ENCODE measurements at places on chromosomes 7 and 10.

DNA sequence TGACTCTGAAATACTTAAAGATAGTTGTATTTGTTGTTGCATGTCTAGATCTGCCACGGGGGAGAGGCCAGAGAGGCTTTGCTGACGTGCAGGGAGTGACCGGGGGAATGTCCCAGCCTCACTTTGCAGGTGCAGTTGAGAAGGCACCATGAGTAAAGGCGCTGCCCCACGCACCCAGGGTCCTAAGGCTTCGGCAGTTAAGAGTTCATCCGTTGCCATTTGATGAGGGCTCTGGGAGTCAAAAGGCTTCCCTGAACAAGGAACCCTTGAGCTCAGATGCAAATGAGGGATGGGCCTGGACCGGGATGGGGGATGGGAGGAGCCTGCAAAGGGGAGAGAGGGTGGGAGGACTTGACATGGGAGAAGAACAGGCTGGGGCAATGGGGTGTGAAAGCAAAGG, 20.4 kb downstream of the PPP2R2D start:
- peak; percentile 66 for DNase-seq

DNA sequence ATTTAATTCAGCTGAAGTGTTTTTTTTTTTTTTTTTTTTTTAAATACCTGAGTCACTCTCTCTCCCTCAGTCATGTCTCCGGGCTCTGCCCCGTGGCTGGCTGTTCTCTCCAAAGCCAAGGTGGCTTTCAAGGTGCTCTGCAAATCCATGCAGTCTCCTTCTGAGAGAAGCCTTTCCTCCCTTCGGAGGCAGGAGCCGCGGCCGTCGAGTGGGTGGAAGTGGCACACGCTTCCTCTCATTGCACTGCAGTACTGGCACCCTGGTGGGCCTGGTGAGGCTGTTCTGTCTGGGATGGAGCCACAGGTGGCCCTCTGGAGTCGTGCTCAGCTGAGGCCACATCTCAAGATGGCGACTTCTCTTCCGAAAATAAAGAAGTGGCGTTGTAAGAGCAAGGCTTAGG, 221.8 kb downstream of the GLRX3 start:
- DNase-seq = no peak

- no peak for DNase-seq
Measured at GRCh38 chr7:88465600-88465999, 158.9 kb upstream of the STEAP4 start.

DNA sequence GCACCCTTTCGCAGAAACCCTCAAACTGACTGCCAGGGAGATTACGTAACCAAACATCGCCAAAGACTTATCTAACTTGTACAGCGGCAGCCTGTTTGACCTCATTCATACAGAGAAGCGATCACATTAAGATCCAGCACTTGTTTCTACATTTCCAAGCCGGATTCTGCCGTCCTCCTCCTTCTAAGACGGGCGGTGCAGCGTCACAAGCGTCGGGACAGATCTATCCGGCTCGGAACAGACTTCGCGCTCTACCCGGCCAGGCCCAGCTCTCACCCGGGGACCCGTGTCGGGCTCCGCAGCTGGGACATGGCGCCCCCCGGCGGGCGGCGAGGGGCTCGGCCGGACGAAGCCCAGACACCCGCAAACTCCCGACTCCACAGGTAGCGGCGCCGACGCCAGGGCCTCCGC, 373 bp downstream of the H2AZ2 start:
- DNase-seq = peak; percentile 88

GRCh38 chr7:108308903-108309302, 147.3 kb downstream of the NRCAM start:
- no peak for DNase-seq

DNA sequence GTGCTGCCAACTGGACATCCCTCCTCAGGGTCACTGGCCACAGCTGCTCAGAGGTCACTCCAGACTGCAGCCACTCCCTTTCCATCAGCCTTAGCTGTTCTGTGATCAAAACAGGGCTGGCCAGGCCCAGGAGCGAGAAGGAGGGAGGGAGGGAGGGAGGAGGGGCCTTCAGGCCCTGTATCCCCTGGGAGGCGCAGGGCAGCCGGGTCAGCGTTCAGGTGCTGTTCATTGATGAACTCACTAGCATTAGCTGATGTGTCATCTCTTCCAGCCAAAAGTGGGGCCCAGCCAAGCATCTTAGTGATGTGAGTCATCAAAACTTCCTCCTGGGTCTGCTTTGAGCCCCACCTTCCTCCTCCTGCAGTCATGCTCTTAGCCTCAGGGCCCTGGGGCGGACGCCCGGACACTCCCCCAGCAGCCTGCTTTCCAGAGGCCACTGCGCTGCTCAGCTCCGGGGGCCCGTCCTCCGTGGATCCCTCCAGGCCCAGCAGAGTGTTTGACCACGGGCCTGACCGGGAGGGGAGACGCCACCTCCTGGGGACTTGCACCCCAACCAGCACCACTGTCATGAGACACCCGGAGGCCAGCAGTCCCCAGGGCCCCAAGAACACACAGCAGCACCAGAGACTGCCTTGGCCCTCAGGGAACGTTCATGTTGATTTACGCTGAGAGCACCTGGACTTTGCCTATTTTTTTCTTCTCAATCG, 149.2 kb downstream of the PRKAG2 start:
- DNase-seq = no peak

DNA sequence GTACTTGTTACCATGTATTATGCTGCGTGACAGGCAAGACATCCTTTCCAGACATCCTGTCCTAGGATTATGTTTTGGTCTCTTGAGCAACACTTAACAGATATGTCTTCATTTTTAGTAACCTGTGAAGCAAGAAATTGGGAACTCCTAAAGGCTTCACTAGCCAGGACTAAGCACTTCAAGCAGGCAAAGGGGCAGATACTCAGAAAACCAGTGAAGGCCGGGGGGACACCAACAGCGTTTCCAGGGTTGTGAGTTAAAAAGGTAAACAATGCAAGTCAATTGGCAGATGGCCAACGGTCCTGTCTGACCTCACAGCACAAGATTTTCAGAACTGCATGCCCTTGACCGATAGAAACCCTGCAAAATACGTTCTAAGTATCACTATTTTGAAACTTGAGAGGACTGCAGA, 77.6 kb upstream of the SFMBT2 start:
- DNase-seq = no peak

- DNase-seq = no peak
Measured at GRCh38 chr10:114683162-114683561, 25.1 kb upstream of the ABLIM1 start.

DNA sequence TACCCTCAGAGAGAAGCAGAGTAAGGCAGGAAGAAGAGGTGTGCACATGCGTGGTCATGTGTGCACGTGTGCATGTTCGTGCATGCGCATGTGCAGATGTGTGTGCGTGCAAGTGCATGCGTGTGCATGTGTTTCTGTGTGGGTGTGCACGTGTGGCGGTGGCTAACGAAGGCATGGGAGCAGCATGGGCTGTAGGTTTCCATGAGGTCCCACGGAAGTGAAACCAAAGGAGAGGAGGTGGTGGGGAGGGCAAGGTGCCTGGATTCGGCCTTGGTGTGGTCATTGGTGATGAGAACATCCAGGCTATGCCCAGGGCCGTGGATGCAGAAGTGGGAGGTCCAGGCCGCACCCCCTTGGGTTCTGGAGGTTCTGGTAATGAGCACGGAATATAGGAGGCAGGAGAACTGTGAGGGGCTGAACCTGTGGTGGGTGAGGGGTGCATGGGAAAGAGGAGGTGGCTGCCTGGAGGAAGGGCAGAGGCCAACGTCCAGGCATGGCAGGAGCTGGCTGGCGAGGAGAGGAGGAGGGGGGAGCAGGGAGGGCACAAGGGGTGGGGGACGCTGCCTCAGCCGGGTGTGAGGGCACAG, 2.4 kb upstream of the INPP5A start:
- DNase-seq = no peak

DNA sequence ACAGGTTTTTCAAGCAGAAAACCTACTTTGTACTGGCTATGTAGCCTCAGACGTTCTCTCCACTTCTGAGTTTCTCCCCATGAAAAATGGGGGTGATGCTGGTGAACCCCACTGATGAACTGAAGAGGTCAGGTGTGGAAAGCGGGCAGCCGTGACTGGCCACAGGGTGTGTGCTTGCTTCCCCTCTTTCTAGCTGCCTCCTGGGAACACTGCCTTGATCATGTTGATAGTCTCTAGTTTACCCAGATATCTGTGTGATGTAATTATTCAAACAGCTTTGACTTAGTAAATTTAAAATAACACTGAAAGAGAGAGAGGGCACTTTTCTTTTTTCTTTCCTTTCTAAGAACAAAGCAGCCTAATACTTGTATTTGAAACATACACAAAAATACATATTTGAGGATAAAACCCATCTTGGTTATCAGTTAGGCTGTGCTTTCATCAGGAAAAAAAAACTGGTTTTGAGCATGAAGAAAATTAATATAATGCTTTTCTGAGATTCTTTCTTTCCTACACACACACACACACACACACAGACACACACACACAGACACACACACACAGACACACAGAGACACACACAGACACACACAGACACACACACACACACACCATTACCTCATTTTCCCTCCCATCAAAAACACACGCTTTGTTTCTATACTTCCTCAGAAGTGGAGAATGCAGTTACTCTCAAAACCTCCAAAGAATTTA, 76.7 kb downstream of the MACC1 start:
- DNase-seq = no peak

DNA sequence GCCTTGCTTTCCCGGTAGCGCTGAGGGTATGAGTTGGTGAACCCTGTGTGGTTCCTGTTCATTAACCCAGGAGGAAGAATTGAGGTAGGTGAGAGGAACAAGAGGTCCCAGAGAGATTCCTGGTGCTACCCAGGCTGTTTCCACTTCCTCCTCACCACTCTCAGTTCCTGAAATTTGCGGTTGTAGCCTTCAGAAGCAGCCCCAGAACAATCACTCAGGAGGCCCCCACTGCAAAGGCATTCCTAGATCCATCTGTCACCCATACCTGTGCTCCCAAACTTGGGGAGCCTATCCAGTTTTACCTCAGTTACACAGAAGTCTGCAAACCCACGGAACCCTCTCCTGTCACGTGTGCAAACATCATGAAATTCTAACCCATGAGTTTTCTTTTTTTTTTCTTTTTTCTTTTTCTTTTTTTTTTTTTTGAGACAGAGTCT, 9.0 kb upstream of the PIP4K2A start:
- no peak for DNase-seq

GRCh38 chr7:2979201-2979631, 64.5 kb downstream of the CARD11 start:
- no peak for DNase-seq

DNA sequence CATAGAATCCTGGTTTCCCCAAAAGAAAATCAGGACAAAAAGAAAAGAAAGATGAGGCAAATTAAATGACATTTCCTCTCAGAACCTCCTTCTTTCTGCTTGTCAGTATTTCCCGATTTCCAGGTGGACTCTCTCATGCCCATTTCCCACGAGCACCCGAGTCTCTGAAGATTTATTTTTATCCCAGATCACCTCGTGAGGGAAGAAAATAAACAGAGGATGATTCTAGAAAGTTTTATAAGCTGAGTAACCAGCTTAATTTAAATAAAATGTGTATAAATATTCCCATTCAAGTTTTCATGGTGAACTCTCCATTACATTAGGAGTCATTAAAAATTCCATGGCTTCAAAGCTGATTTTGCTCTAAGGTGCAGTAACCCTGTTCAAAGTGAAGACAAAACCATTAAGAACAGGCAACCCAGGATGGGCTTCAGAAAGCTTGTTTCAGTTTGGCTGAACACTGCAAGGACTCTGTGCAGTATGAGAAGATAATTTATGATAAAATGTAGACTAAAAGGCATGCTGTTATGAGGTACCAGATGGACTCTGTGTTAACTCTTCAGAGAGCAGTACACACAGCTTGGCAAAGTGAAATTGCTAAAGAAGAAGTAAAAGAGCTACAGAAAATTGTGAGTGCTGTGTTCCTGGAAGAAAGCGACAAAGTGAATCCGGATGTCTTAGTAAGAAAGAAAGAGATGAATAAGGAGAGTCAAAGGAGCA, 521.3 kb upstream of the LRRN3 start:
- DNase-seq = no peak

- no peak for DNase-seq
Measured at GRCh38 chr10:92395271-92395670, 104.3 kb downstream of the MARCHF5 start.

DNA sequence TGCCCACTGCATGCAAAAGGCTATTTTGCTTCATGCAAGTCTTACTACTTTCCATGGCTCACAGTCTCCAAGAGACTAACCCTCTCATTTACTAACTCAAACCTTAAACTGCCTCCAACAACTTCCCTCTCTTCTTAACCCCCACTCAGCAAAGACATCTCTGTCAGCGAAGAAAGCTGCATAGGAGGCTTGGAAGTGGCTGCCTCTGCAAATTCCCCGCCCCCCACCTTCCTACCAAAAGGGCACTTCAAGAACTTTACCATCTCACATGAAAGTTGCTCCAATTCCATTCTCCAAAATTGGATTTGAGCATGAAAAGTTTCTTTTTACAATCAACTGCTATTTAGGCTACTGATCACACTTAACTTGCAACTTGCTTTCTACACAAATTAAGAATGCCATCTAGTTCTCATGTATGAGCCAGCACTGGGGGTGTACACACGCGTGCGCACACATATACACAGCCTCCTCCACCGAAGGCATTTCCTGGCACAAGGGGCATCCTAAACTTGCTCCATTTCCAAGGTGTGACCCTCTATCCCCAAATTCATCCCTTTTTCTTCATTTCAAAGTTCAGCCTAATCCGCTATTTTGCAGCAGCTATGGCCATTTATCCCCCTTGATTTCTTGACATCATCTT, 1.8 kb downstream of the CCDC6 start:
- DNase-seq = no peak

DNA sequence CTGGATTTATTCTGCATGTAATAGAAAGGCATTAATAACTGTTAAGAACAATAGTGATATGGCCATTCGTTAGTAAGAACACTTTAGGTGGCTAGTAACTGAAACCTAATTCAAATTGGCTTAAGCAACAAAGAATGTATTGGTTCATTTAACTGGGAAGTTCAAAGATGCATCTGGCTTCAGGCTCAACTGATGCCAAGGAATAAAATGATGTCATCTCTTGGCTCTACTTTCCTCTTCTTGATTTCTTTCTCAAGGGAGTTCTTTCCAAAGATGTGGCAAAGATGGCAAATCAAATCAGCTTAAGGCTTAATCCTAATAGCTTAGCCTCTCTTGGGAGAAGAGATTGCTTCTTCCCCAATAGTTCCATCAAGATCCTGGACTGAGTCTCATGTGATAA, 51.6 kb downstream of the PIK3CG start:
- DNase-seq = no peak

DNA sequence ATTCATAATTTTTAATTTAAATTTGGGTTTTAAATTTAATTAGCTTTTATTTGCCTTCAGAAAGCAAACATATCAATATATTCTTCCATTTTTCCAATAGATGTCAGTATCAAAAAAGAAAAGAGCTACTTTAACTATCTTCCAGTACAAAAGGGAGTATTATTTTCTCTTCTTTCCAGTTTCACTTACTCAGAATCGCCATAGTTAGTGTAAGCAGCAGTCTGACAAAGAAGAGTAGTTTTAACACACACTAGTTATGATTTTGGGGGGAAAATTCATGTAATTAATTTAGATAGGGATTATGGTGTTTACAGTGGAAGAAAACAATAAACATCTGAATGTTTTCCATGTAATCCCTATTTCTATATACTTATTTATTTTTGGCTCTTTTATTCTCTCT, 272.6 kb upstream of the DGKB start:
- DNase-seq = no peak
